ENCODE measurements at places on chromosomes 6 and 20. TPM values are rescaled to one million over a fixed set of nuclear protein-coding genes. Genes with fewer than 3 reads are reported as not detected.

DNA sequence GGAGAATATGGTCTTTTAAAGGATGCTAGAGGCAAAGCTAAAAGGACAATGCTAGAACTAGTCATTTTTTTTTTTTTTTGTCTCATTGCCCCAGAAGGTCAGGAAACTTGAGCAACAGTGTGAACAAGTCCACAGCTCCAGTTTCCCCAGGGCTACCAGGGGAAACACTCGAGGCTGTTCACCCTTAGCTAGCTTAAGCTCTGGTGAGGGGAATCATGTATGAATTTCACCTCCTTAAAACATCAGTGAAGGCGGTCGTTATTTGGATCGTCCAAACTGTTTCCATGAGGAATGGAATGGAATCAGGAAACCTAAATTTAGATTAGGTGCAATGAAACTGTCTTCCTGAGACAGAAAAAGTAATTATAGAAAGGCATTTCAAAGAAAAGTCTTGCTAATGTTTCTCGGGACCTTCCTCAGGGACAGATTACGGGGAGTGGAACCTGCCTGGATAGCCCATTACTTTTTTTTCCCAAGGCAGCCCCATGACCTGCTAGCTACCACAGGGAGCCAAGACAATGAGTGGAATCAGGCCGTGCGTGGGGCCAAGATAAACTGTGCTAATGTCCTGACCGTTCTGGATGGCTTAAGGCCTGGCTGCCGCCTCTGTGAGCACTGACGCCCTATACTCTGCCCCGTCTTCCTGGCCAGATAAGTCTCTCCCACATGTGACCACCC, 164.8 kb upstream of the SGK1 start:
- no peaks in the 10 kb centered on the region for H3K36me3 ChIP-seq
- DNase-seq = no peak
- H3K27ac ChIP-seq = no peak overlapping the region
- no peak overlapping the region for H3K4me3 ChIP-seq

- H3K4me3 ChIP-seq = no peak overlapping the region
- no peaks in the 10 kb centered on the region for H3K4me1 ChIP-seq
- H3K27ac ChIP-seq = no peak overlapping the region
- H3K36me3 ChIP-seq = no peaks in the 10 kb centered on the region
- no peak for DNase-seq
- H3K27me3 ChIP-seq = no peaks in the 10 kb centered on the region
Measured at GRCh38 chr6:33654831-33655554, 33.9 kb downstream of the ITPR3 start.

DNA sequence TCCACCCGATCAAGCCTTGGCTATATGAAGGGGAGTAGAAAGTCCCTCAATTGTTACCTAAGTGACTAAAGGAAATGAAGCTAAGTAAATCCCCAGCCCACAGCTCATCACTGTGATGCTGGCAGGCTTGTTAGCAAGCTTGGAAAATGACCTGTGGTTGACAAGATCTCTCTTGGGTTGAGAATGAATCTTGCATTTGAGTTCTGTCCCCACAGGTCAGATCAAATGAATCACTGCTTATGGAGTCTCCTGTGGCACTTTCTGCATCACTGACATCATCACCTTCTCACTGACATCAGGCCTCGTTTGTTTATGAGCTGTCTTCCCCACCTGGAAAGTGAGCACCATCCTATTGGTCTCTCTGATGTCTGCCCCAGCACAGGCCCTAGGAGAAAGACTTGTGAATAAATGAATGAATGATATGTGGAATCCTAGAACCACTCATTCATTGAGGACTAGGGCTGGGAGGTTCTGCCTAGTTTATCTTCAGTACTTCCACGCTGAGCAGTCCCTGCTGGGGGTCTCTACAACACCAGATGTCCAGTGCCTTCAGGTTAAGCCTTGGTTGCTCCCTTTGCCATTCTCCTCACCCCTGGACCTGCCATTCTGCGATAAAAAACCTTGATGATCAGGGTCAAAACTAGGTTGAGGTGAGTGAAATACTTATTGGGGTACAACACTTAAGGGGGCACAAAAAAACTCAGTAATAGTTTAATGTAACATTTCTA, 318.4 kb upstream of the MOCS1 start:
- no peaks in the 10 kb centered on the region for H3K27me3 ChIP-seq
- no peak overlapping the region for H3K27ac ChIP-seq
- DNase-seq = no peak
- H3K4me3 ChIP-seq = no peak overlapping the region
- H3K4me1 ChIP-seq = no peaks in the 10 kb centered on the region

RCAN2 gene
- 0.05 TPM for total RNA-seq

TCF15 gene
- not detected for total RNA-seq

- H3K27me3 ChIP-seq = no peaks in the 10 kb centered on the region
- no peak for DNase-seq
- no peaks in the 10 kb centered on the region for H3K4me1 ChIP-seq
- H3K36me3 ChIP-seq = no peaks in the 10 kb centered on the region
- no peak overlapping the region for H3K27ac ChIP-seq
- H3K4me3 ChIP-seq = no peak overlapping the region
Measured at GRCh38 chr6:100453701-100454521, 10.8 kb downstream of the SIM1 start.

DNA sequence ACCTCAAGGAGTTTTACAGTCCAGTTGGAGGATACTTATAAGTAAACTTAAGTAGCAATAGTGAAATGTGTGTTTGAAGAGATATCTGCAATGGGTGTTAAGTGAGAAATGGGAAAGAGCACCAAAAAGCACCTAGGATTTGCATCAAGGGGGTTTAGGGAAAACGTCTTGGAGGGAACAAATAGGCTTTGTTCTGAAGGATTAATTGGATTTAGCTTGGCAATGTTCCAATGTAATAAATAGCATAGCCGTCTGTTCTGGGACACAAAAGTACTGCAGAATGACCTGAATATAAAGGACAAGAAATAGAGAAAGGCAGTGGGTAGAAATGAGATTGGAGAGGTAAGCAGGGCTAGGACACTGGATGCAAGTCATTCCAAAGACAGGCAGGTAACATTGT, 2.8 kb upstream of the MYO6 start:
- no peak overlapping the region for H3K4me3 ChIP-seq
- peaks cover 6% of the 10 kb centered on the region for H3K4me1 ChIP-seq
- no peaks in the 10 kb centered on the region for H3K36me3 ChIP-seq
- DNase-seq = no peak
- H3K27ac ChIP-seq = no peak overlapping the region
- H3K27me3 ChIP-seq = no peaks in the 10 kb centered on the region

- no peak overlapping the region for H3K27ac ChIP-seq
- no peaks in the 10 kb centered on the region for H3K27me3 ChIP-seq
- DNase-seq = no peak
- no peaks in the 10 kb centered on the region for H3K36me3 ChIP-seq
Measured at GRCh38 chr6:46000905-46001304, 14.8 kb downstream of the CLIC5 start.

- H3K27me3 ChIP-seq = no peaks in the 10 kb centered on the region
- no peak overlapping the region for H3K4me3 ChIP-seq
- no peaks in the 10 kb centered on the region for H3K36me3 ChIP-seq
- H3K27ac ChIP-seq = no peak overlapping the region
- H3K4me1 ChIP-seq = no peaks in the 10 kb centered on the region
Measured at GRCh38 chr6:108363889-108364313, 69.0 kb downstream of the AFG1L start.

- H3K36me3 ChIP-seq = no peaks in the 10 kb centered on the region
- H3K4me3 ChIP-seq = no peak overlapping the region
- no peaks in the 10 kb centered on the region for H3K4me1 ChIP-seq
- H3K27me3 ChIP-seq = no peaks in the 10 kb centered on the region
- DNase-seq = no peak
- no peak overlapping the region for H3K27ac ChIP-seq
Measured at GRCh38 chr20:38246357-38247165, 14.0 kb downstream of the KIAA1755 start.

CLPSL1 gene
- total RNA-seq = not detected

CNKSR3 gene
- total RNA-seq = 18.2 TPM

PRICKLE4 gene
- 1.6 TPM for total RNA-seq

DNA sequence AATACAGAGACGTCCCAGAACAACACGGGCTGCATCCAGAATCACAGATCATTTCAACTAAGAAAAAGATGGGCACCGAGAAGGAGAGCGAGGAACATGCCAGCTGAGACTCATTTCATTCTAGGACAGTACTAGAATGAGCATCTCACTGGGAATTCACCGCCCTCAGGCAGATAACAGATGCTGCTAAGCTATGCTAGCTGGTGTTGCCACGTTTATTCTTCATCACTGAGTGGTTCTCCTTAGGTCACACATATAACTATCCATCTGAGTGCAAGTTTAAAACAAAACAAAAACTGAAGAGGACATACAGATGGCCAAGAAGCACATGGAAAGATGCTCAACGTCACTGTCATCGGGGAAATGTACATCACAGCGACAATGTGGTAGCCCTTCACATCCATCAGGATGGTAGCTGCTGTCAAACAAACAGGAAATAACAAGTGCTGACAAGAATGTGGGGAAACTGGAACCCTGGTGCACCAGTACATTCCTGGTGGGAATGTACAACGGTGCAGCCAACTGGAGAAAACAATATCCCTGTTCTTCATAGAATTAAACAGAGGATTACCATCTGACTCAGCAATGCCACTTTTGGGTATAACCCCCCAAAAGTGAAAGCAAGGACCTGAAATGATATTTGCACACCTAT, 97.6 kb downstream of the SLC22A23 start:
- H3K4me1 ChIP-seq = peaks cover 22% of the 10 kb centered on the region
- no peaks in the 10 kb centered on the region for H3K36me3 ChIP-seq
- H3K27ac ChIP-seq = no peak overlapping the region
- no peak overlapping the region for H3K4me3 ChIP-seq
- no peaks in the 10 kb centered on the region for H3K27me3 ChIP-seq
- no peak for DNase-seq

COL19A1 gene
- total RNA-seq = not detected

DNA sequence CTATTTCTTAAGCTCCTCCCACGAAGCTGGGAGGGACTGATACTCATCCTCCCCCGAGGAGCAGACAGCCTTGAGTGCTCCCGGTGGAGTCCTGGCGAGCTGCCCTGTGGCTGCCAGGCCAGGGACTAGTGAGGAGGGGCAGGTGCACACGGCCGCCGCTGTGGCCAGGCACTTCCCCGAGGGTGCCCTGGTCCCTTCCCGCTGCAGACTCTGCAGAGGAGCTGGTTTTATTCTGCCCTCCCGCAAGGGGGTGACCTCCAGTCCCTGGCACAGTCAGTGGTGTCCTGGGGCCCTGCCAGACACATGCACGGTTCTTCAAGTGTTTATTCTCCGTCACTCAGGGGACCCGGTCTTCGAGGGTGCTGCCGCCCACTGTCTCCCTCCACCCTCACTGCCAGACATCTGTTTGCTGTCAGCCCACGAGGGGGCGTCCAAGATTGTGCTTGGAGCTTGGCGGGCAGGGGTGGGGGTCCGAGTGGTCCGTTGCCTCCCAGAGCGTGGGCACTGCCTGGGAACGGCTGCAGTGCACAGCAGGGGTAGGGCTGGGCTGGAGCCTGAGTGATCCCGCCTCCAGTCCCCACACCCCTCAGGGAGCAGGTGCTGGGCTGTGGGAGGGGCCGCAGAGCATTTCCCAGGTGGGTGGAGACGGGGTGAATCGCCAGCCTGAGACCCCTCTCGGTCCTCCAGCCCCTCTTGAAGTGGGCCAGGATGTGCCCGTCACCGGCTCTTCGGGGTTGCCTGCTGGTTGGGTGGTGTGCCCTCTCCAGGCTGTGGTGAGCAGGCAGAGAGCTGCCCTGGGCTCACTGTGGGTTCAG, 3.1 kb upstream of the CABLES2 start:
- H3K27me3 ChIP-seq = no peaks in the 10 kb centered on the region
- H3K36me3 ChIP-seq = no peaks in the 10 kb centered on the region
- H3K4me1 ChIP-seq = peaks cover 26% of the 10 kb centered on the region
- DNase-seq = no peak

DNA sequence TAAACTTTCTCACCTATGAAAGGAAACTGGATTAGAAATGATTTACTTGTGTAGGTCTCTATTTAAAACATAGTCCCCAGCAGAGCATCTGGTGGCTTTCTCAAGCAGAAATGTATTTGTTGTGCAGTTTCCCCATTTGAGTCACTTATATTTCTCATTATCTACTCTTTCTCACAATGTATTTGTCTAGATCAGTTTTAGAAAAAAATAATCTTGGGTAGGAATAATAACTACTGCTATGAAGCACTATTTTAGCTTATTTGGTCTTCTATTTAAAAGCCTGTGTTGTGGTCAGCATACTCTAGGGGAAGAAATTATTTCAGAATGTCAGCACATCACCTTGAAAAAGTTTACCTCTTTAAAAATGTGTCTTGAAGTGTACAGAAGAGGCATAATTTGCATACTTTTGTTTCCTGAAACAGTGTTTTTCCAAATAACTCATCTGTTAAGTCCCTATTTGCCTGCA, 60.9 kb upstream of the PRL start:
- peaks cover 5% of the 10 kb centered on the region for H3K4me1 ChIP-seq
- no peak overlapping the region for H3K4me3 ChIP-seq
- no peak overlapping the region for H3K27ac ChIP-seq
- H3K27me3 ChIP-seq = no peaks in the 10 kb centered on the region

CRIP3 gene
- 0.64 TPM for total RNA-seq

DNA sequence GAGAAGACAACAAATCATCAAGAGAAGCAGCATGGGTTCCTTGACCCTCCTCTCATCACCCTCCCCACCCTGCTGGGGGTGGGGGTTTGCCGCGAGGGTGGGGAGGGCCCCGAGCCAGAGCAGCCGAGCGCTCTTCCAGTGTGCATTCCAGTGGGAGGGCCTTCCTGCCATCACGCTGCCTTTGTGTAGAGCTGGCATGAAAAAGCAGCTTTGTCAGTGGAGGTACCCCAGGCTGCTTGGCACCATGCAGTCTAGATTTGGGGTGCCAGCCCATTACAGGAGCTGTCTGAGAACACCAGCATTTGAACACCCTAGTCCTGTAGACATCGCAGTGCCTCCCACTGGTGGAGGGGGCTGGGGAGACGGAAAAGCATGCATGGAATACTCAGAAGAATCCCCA, 12.2 kb downstream of the BAK1 start:
- H3K36me3 ChIP-seq = no peaks in the 10 kb centered on the region
- no peak overlapping the region for H3K27ac ChIP-seq
- no peak for DNase-seq
- H3K4me3 ChIP-seq = no peak overlapping the region
- H3K27me3 ChIP-seq = no peaks in the 10 kb centered on the region

GRCh38 chr6:122740091-122740490, 39.4 kb upstream of the FABP7 start:
- H3K4me1 ChIP-seq = no peaks in the 10 kb centered on the region
- H3K36me3 ChIP-seq = no peaks in the 10 kb centered on the region
- no peak overlapping the region for H3K4me3 ChIP-seq
- no peak overlapping the region for H3K27ac ChIP-seq

EYA2 gene
- 1.9 TPM for total RNA-seq

TBXT gene
- not detected for total RNA-seq

GUCA1A gene
- total RNA-seq = not detected

- H3K4me3 ChIP-seq = no peak overlapping the region
- H3K27ac ChIP-seq = no peak overlapping the region
- H3K36me3 ChIP-seq = no peaks in the 10 kb centered on the region
- H3K27me3 ChIP-seq = no peaks in the 10 kb centered on the region
Measured at GRCh38 chr20:52775786-52776185, 196.4 kb upstream of the TSHZ2 start.

- no peaks in the 10 kb centered on the region for H3K27me3 ChIP-seq
- H3K4me1 ChIP-seq = peaks cover 3% of the 10 kb centered on the region
- no peak overlapping the region for H3K27ac ChIP-seq
Measured at GRCh38 chr6:17883665-17884497, 103.6 kb downstream of the KIF13A start.
